Right renal pelvis (tissue), 4 donors: ENCODE measurements at places on chromosomes 4 and X. TPM values are rescaled to one million over a fixed set of nuclear protein-coding genes. Genes with fewer than 3 reads are reported as not detected.

GRCh38 chr4:84952004-84952403 lies 14.5 kb downstream of the WDFY3 start:
- no peak for DNase-seq

The ABCG2 gene
- polyA plus RNA-seq = 11.2 TPM

The CT55 gene
- polyA plus RNA-seq = 0.45 TPM

- no peak for DNase-seq
Measured at GRCh38 chr4:5660185-5660584, 48.2 kb downstream of the EVC2 start.

The RTL3 gene
- polyA plus RNA-seq = 0.03 TPM

DNA sequence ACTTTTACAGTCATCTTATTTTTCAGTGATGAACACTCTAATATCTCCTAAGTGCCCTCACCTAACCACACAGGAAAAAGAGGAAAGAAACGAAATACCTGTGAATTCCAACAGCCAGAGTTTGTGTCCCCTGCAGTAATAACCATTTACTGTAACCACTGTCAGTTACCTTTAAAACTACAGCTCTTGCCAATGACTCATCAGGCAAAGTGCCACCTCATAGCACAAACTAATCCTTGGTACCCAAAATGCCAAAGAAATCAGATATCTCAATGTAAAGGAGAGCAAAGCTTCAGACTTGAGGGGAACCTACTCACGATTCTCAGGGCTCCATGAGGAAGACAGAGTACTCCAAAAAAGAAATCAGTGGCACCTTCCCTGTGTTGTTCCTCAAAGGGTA lies 146.5 kb downstream of the NDST3 start:
- no peak for DNase-seq

DNA sequence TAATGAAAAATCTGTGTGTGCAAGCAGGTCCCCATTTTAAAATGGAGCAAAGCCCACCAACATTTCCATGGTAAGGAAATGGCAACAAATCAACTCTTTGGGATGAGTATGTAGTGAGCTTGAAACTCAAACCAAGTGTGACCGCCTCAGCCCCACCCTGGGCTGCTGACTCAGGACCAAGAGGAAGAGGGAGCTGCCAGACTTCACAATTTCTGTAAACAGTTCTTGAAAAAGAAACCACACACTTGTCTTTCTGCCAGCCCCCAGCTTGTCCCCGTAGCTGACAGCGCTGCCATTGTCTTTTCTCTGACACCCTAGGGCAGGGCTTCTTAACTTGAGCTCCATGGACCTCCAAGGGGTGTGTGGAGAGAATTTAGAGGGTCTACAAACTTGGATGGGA lies 10.3 kb downstream of the RTL5 start:
- no peak for DNase-seq

The ARMCX1 gene
- 49.2 TPM for polyA plus RNA-seq

The SH3D19 gene
- 27.5 TPM for polyA plus RNA-seq

DNA sequence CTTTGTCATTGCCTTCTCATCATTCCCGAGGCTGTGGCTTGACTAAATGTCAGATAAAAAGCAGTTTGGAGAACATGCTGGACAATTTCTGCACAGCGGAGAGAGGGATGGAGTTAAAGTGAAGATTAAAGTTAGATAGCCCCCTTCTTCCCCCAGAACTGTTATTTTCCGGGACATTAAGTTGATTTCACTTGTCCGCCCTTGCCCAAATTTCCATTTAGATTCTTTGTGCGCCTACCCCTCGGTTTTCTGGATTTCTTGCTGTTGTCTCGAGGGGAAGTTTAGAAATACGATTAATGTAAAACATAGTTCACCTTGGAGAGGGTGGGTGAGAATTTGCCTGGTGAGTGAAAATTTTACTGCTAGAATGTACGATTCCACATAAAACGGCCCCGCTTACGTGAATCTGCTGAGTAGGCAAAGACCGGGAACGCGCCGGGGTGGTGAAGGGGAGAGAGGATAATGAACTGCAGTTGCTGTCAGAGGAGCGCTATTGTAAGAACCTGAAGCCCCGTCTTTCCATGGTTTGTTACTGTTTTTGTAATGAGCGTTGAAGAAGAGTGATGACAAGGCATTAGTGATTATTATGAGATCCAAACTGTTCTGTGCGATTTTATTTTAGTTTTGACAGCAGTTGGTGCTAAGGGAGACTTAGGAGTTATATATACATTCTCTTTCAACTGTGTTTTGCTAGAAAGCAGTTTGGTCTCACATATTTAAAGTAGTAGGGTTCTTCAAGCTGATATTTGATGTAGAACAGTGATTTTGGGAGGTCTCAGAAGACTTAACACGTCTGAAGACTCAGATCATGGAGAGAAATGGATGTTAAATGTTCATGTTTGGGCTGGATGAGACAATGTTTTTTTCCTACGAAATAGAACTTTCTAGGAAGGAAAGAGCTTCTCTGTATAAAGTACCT lies 73.0 kb downstream of the AFF1 start:
- no peak for DNase-seq
